Fibroblast of skin of abdomen (primary cell): ENCODE measurements at places on chromosomes 2 and 18.
A peak's percentile ranks its signal among the peaks of the same experiment; 100 is the strongest.

- peak; percentile 87 for DNase-seq
Observed at GRCh38 chr18:39946623-39947061, 2008.4 kb upstream of the PIK3C3 start.

DNA sequence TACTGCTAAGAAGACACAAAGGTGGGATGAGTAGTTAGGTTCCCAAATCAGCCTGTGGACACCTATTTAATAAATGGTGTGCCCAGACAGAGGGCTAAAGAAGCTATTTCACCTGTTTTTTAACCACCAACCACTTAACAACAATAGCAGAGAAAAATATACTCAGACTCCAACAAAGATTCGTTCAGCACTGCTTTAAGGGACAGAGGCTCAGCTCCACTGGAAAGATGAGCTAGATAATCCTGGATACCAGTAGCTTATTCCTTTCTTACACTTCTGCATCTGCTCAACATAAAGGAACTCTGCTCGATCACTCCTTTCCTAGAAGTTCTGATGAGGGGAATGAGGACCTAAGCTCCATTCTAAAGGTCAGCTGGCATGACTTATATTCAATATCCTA lies 44.5 kb downstream of the PTCD3 start:
- no peak for DNase-seq

DNA sequence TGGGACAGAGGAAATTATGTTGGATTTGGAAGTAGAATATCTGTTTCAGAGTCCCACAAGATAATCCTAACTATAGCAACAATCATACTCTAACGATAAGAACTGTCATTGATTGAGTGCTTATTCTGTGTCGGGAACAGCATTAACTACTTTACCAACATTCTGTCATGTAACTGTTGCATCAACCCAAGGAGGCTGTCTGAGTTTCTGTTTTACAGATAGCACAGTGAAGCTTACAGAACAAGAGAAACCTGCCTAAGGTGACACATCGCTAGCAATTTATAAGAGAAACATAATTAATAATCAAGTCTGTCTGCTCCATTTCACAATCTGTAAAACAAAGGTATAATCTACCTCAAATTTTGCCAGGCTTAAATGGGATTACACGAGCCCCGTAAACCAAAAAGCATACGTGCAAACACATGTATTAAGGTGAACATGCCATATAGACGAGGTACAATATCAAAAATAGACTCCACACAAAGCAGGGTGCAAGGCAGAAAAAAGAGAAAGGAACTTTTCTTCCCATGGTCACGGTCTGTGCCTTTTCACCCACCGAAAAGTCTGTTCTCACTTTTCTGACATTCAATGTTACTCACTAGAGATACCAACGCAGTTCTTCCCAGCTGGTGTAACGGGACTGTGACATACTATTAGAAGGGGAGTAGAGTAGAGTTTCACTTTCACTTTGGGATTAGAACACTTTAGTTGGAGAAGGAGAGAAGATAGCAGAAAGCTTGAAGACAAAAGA lies 37.2 kb upstream of the SLC8A1 start:
- peak; percentile 44 for DNase-seq

DNA sequence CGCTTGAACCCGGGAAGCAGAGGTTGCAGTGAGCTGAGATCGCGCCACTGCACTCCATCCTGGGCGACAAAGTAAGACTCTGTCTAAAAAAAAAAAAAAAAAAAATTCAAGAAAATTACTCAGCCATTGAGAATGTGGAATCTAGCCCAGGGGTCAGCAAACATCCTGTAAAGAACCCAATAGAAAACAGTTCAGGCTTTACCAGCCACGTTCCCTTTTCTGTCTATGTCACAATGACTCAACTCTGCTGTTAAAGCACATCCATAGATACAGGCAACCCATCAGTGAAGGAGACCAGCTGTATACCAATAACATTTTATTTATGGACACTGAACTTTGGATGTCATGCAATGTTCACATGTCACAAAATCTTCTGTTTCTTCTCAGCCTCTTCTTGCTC lies 435.6 kb upstream of the GYPC start:
- DNase-seq: peak; percentile 22

DNA sequence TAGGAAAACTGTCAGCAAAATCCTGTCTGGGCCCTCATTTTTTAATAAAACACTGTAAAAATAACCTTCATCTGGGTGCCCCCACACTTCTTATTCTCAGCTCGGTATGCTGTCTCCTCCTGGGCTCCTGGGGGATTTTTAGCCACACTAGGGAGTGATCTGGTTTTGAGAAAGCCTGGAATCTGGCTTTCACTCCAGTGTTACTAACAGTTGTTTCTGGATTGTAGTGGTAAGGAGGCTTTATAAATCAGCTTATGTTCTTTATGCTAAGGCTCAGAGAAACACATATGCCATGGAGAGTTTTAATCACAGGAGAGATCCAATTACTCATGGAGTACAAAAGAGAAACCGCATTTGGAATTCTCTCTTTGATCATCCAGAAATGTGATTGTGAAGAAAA lies 744.3 kb upstream of the SOX11 start:
- DNase-seq: no peak

DNA sequence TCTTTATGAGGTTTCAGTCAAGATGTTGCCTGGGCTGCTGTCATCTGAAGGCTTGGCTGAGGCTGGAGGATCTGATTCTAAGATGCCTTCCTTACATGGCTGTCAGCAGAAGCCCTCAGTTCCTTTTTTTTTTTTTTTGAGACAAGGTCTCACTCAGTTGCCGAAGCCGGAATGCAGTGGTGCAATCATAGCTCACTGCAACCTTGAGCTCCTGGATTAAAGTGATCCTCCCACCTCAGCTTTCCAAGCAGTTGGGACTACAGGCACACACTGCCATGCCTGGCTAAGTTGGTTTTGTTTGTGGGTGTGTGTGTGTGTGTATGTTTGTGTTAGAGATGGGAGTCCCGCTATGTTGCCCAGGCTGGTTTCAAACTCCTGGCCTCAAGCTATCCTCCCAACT lies 13.1 kb upstream of the SLC35F5 start:
- DNase-seq: no peak

DNA sequence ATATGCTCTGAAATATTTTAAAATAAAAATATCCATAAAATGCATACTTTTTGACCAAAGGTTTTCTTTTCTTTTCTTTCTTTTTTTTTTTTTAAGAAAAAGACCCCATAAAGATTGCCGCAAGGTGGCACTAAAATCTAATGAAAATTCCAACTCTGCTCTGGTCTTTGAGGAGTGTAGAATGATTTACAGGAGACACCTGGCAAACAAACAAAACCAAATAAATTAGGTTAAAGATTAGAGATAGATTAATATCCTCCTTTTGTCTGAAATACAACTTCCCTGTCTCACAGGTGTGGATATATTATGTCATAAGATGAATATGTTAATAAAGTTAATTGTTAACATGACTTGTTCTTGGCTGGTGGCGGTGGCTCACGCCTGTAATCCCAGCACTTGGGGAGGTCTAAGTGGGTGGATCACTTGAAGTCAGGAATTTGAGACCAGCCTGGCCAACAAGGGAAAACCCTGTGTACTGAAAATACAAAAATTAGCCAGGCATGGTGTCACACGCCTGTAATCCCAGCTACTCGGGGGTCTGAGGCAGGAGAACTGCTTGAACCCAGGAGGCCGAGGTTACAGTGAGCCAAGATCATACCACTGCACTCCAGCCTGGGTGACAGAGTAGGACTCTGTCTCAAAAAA lies 3.5 kb upstream of the RHOB start:
- peak; percentile 45 for DNase-seq

DNA sequence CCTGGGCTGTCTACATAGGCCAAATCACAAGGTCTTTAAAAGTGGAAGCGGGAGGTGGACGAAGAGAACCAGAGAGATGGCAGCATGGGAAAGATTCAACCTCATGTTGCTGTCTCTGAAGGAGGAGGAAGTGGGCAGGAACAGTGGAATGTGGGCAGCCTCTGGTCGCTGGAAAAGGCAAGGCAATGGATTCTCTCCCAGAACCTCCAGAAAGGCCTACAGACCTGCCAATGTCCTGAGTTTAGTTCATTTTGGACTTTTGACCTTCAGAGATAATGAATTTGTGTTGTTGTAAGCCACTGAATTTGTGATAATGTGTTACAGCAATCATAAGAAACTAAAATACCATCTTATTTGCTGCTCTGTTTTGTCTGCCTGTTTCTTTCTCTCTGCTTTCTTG lies 122.5 kb downstream of the RNF152 start:
- no peak for DNase-seq

GRCh38 chr2:241091734-241092445 lies 10.2 kb downstream of the MTERF4 start:
- DNase-seq: no peak

- DNase-seq: no peak
Observed at GRCh38 chr2:119478188-119478977, 45.9 kb downstream of the SCTR start.

DNA sequence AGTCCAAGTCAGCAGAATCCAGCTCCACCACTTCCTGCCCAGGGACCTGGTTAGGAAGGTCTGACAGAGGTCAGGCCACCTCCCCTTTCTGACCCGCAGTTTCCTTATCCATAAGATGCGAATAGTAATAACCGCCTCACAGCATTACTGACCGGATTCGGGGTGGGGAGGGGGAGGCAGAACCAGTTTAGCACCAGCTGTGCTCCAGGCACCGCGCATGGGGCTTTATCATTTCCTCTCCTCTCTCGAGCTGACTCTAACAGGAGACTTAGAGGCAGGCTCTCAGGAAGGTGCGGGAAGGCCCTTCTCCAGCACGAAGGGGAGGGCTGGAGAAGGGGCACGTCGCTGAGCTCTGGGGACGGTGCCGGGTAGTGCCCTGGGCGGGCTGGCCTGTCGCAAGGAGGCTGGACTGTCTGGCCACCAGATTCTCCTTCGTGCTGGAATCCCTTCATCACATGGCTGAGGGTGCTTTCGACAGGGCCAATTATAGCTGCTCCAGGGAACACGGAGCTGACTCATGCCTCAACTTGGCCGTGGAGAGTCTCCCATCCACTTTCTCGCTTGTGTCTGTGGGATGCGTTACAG lies 5.7 kb downstream of the EHD3 start:
- peak; percentile 56 for DNase-seq

GRCh38 chr18:12420821-12421421 lies 13.2 kb downstream of the PRELID3A start:
- no peak for DNase-seq

DNA sequence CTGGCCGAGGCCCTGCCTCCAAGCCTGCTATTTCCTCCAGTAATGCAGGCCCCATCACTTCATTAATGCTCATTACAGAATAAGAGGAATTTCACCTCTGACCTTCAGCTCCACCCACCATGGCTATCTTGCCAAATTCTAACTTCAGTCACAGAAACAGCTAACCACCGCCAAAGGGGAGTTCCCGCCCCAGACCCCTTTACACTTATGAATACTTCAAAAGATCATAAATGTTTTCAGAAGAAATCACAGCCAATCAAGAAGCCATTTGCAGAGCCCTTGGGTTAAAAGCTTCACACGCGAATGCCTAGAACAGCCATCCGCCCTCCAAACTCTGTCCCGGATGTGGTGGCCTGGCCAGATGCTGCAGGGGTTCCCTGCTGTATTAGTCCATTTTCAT lies 73.8 kb upstream of the TWIST2 start:
- no peak for DNase-seq

- DNase-seq: no peak
Observed at GRCh38 chr2:213475433-213475832, 191.2 kb downstream of the SPAG16 start.

GRCh38 chr18:63099091-63099840 lies 220.3 kb downstream of the BCL2 start:
- no peak for DNase-seq

DNA sequence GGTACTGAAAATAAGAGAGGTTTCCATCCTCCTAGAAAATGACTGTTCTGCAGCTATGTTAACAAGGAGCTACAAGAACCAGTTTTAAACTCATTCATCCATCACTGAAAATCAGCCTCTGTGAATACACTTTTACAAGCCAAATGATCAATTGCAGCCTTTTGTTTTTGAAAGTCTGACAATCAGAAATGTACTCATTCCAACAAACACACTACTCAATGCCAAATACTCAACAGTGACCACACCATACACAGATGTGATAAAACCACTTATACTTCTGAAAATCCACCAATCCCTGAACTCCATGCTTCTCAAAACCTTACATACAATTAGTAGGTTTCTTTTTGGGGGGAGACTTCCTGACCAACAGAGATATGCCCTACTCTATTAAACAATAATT lies 663.9 kb upstream of the CHAC2 start:
- peak; percentile 2 for DNase-seq

- DNase-seq: no peak
Observed at GRCh38 chr2:73337828-73338227, 44.5 kb upstream of the EGR4 start.

GRCh38 chr18:22703883-22704585 lies 229.1 kb upstream of the RBBP8 start:
- DNase-seq: peak; percentile 56

DNA sequence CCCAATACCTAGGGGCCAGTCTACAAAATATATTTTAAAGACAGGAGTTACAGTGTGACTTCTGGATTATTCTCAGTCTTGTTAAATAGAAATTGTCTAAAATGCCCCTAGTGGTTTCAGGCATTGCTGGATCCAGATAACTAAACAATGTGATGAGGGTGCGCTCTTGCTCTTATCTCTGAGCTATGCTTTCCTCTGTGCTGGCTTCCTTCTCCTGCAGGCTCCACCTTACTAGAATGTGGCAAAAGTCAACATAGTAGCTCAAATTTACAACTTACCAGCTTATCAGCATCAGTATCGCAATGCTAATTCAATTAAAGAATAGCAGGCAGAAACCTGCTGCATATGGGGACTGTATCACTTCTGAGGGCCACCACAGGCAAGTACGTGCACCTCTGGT lies 61.3 kb upstream of the RNU4ATAC start:
- no peak for DNase-seq

GRCh38 chr18:23321996-23322395 lies 131.1 kb upstream of the RIOK3 start:
- DNase-seq: peak; percentile 84

GRCh38 chr2:218166791-218167190 lies at the start of gene CXCR1:
TSS of gene CXCR1 (minus strand) at chr2:218166962. CDS start at chr2:218165211, 1,751 bp downstream.
- DNase-seq: no peak

GRCh38 chr18:79245517-79246001 lies 150.2 kb upstream of the NFATC1 start:
- no peak for DNase-seq

DNA sequence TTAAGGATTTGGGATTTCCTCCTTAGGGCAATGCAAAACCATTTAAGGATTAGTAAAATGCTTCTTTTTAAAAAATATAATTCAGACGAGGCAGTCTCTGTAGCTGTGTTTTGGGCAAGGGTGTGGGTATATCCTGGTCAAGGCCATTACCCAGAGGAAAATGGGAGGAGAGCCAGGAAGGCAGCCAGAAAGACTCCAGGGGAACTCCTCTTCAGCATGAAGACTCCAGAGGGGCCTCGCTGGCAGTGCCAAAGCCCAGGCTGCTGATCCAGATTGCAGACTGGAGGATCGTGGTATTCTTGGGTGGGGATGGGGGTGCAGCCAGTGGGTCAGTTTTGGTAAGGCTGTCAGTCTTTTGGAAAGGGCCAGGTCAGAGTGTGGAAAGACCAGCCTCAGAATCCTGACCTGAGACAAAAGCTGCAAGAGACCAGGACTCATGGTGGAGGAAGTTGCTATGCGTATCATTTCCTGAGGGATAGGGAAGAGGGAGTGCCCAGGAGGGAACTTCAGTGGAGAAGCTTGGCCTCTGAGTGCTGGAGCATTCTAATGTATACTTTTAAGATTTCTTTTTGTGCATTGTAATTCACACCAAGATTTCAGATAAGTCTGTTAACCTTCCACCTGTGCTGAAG lies 20.9 kb upstream of the RAB11FIP5 start:
- no peak for DNase-seq
